ENCODE measurements at places on chromosomes 3 and 15.

- DNase-seq: no peak
These were observed 82.3 kb downstream of the LRTM1 start for GRCh38 chr3:54845551-54845950.

GRCh38 chr15:73849641-73850040 lies 23.7 kb upstream of the TBC1D21 start:
- no peak for DNase-seq

DNA sequence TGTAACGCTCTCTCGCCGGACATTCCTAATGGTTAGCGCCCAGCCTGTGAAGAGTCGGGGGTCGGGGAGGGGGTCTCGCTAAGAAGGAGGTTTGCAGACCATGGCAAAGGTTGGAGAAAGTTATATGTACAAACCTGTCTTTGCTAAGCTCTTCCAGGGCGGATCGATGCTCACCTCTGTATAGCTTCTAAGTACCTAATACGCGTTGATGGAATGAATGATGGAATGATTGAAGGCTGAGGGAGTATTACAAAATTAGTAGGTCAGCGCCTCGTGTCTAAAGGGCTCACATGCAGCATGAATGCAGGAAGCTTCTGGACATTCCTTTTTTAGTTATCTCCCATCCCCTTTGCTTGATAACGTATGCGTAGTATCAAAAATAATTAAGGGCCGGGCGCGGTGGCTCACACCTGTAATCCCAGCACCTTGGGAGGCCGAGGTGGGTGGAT lies 305 bp upstream of the KPNA1 start:
- DNase-seq: no peak

GRCh38 chr3:149604125-149604875 lies 53.5 kb downstream of the WWTR1 start:
- DNase-seq: no peak

DNA sequence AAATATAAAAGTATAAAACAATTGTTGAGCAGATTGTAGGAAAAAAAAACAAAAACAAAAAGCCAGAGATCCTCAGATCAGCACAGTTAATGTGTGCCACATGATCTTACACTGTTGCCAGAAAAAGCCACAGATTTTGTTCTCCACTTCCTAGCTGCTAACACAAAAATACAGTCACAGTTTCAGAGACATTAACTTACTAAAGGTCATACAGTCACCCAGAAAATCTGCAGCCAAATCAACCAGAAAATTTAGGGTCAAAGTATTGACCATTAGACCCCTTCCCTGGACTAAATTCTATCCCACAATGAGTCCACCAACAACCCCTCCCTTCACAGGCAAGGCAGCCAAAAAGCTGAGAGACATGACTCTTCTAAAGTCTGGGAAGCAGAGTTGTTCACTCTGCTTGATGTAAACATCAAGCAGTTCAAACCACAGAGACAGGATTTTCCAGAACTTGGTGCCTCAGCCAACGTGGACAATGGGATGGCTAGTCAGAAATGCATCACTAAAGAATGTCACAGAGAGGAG lies 59.1 kb downstream of the SST start:
- no peak for DNase-seq

- DNase-seq: no peak
These were observed 20.4 kb downstream of the KPNA4 start for GRCh38 chr3:160544844-160545503.

GRCh38 chr3:168490981-168491380 lies 395.3 kb upstream of the GOLIM4 start:
- no peak for DNase-seq

- no peak for DNase-seq
These were observed 420.4 kb downstream of the ROBO2 start for GRCh38 chr3:77460326-77460725.

- DNase-seq: no peak
These were observed 35.9 kb upstream of the BNC1 start for GRCh38 chr15:83320404-83320803.

DNA sequence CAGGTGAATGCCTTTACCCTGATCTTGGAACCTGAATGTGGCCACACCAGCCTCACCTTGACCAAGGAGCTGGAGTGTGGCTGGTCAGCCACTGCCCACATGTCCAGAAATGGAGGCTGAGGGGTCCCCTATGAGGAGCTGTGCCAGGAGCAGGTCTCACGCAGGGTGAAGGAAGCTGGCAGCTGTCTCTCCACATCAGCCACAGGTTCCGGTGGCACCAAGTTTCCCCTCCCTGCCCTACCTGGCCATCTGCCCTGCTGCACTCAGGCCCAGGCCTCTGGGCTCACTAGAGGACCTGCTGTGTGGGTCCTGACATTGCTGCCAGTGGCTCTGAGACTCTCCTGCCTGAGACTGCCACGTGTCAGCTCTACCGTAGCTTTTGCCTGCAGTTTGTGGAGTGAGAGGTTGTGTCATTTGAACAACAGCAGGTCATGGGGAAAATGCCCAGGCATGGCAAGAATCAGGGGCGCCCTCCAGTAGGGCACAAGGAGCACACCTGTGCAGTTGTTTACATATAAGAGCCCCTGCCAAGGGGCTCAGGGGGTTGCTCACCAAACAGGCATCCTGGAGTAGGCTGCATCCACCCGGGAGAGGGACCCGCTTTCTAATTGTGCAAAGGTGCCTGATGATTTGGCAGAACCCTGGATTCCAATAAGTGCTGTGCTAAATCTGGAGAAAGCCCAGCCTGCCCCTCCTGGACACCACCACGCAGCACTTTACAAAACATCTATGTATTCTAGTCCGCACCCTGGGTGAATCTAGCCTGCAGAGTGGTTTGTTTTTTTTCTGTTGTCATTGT lies 258.5 kb upstream of the TLE3 start:
- DNase-seq: no peak

DNA sequence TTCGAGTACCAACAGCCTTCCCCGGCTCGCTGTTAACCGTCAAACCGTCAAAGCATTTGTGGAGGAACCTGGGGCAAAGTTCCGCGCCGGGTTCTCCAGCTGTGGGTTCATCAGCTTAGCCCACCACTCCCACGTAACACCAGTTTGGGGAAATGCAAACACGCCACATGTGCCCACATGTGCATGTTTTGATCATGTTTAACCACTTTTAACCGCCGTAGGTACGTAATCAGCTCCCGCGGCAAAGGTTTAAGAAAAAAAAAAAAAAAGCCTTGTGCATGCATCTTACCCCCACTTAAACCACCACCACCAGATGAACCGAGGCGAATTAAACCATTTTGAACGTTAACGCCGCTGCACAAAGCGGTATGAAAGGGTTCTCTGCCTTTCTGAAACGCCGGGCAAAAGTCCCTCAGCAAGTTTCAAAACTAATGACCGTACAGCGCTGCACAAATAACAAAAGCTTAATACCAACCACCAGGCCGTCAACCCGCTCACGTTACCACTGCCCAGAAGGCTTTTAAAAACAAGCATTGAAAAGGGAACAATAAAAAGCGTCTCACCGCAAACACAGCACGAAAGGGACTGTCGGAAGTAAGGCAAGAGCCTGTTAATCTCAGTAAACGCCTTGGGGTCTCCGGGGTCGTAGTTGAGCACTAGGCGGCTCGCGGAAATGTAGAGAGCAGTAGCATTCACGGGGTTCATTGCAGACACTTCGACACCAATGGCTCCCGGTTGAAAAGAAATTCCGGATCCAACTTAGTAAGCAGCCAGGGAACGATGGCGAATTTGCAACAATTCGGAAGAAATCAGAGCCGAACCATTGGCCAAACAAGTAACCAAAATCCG lies 1.5 kb downstream of the MSL2 start:
- DNase-seq: no peak

- DNase-seq: no peak
These were observed 706.3 kb downstream of the PDCD6IP start for GRCh38 chr3:34504775-34505174.

- DNase-seq: no peak
These were observed 869.7 kb downstream of the OTOL1 start for GRCh38 chr3:162366166-162366766.

GRCh38 chr15:60520825-60521368 lies 42.0 kb upstream of the ICE2 start:
- DNase-seq: no peak

- DNase-seq: no peak
These were observed at the start of gene HTR3E for GRCh38 chr3:184096811-184097383. Gene HTR3E (plus strand): TSS chr3:184097064. CDS start chr3:184097530, 466 bp downstream.

DNA sequence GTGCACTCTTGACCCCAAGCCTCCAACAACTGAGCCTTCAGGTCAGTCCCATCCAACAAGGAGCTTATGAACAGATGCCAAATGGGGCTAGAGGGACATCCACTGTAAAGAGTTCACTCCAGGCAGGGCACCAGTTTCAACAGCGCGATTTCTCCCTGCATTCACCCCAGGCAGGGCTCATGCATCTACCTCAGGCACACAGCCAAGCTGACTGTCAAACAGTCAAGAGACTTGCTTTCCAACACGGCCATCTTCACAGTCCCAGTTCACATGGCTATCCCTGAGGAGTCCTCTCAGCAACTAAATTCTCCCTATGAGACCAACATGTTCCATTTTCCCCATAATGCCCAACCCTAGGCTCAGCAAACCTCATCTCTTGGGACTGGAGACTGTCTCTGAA lies 17.7 kb downstream of the SLC25A20 start:
- no peak for DNase-seq

GRCh38 chr3:69762768-69763229 lies 23.5 kb downstream of the MITF start:
- no peak for DNase-seq

GRCh38 chr15:43048935-43049334 lies 56.9 kb downstream of the UBR1 start:
- DNase-seq: no peak

- DNase-seq: no peak
These were observed 29.5 kb downstream of the DNAH1 start for GRCh38 chr3:52345521-52346109.

DNA sequence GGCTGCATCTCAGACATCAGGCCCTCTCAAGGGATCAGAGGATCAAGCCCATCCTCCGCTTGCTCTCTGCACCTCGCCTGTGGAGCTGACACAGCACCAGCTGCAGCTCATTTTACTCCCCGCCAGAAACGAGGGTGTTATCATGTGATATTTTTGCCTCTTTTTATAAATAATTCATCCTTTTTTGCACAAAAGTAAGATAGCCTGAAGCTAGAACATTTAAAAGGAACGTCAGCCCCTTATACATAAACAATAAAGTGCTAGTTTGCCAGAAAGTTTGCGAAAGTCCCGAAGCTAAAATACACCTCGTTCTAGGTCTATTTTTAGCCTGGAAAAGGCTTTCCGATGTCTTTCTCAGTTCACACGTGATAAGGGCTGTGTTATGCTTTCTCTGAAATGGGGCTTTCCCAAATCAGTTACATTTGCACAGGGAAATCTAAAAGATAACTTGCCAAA lies 9.6 kb upstream of the FAM174B start:
- no peak for DNase-seq

GRCh38 chr3:192331749-192332385 lies 395.5 kb downstream of the FGF12 start:
- no peak for DNase-seq

DNA sequence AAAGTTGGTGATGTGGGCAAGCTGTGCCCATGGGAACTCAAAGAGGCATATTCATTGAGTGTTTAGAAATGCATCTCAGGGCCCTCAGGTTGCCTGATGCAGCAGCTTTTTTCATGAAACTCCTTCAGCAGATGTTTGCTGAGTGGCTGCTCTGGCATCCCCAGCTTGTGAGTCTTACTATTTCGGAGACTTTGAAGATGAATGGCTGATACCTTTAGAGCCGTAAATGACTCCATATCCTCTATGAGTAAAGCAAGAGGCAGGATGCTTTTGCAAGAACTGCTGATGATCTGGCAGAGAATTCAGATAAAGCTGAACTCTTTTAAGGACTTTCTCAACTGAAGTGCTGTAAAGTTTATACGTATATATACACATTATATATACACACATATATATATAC lies 384.3 kb downstream of the CACNA2D3 start:
- DNase-seq: no peak

DNA sequence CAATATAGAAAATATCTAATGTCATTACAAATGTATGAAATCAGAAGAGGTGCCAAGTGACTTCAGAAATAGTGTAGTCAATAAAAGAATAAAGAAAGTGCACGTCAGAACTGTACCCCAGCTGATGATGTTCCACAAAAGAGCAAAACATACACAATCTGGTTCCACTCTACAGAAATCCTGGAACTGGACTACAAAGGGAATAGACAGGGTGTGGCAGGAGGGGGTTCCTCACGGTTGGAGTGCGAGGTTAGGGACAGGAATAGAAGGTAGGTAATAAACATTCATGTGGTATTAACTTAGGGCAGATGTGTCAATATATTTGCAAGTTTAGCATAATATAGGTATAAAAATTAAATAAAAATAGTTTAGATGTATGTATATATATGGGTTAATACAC lies 103.3 kb upstream of the GOLGA6L6 start:
- DNase-seq: no peak

GRCh38 chr15:39270221-39270855 lies 310.5 kb upstream of the THBS1 start:
- no peak for DNase-seq

DNA sequence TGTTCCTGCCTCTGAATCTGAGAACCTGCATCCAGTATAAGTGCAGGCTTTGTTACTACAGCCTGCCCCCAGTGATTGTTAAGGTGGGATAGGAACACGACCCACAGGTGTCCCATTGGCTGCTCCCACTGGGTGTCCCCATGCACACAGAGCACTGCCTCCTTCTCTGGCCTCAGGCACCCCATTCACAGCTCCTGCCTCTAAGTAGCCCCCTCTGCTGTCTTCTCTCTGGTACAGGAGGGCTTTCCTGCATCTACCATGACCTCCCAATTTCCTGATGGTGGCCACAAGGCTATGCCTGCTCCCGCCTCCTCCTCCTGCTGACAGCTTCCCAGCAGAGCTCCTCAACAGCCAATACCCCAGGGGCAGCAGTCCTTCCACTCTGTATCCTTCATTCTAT lies 238.6 kb upstream of the TMC3 start:
- DNase-seq: no peak

- no peak for DNase-seq
These were observed 196.0 kb upstream of the TOPAZ1 start for GRCh38 chr3:44045476-44046275.

DNA sequence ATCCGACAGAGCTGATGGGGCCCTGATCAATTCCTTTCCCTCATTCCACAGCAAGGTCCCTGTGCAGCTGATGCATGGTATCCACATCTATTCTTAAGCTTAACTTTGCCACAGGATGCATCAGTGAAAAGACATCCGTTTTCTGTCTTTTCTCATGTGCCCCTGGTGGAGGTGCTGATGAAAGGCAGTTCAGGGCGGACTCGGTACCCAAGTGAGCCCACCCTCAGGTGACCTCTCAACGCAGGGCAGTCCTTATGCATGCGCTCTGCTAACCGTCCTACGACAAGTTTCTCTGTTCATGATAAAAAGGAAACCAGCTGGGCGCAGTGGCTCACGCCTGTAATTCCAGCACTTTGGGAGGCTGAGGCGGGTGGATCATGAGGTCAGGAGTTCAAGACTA lies 251.4 kb downstream of the ADAMTS17 start:
- no peak for DNase-seq

DNA sequence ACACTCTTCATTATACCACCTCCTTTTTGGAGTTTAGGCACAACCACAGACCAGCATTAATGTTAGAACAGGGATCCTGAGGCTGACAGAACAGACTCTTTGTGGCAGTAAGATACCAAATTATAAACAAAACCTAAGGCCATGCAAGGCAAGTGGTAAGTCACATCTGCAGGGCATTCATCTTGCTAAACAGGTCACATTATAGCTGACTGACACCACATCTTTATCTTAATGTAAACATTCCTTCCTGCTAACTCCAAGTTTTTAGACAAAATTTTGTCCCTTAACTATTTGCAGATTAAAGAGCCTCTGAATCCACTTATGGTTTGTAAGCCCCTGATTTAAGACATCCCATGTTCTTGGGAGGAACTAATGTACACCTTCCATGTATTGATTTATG lies 500.6 kb downstream of the PYDC2 start:
- no peak for DNase-seq
